ENCODE measurements at places on chromosomes 3 and 15.

DNA sequence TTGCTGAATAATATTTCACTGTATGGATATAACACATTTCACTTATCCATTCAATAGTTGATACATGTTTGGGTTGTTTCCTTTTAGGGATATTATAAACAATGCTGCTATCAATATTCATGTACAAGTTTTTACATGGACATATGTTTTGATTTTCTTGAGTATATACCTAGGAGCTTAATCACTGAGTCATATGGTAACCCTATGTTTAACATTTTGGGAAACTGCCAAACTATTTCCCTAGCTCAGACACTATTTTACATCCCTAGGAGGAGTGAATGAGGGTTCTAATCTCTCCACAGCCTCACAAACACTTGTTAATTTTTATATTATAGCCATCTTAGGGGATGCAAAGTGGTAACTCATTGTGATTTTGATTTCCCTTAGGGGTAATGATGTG, 66.0 kb downstream of the GPR156 start:
- no peak for DNase-seq

DNA sequence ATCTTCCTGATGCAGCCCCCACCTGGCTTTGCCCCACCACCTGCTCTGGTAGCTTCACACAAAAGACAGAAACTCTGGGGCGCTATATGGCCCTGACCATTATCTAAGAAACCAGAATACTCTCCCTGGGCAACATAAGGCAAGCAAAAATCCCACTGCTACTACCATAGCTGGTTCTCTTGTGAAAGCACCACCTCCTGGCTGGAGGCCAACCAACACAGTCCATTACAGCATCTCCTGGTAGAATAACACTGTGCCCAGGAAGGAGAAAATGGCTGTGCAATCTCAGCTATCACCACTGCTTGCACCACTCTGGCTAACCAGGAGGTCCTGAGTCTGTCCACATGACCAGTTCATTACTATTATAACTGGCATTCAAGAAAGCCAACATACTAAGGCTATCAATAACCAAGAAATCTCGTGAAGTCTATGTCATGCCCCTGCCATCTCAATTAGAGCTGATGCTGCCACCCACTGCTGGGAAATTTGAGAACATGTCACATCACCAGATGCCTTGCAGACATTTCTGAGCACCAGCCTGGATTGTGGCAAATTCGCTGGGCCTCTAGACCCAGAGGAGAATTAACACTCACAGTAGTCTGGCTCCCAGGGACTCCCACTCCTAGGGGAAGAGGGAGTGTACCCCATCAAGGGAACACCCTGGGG, 1114.8 kb downstream of the ROBO2 start:
- DNase-seq = no peak

DNA sequence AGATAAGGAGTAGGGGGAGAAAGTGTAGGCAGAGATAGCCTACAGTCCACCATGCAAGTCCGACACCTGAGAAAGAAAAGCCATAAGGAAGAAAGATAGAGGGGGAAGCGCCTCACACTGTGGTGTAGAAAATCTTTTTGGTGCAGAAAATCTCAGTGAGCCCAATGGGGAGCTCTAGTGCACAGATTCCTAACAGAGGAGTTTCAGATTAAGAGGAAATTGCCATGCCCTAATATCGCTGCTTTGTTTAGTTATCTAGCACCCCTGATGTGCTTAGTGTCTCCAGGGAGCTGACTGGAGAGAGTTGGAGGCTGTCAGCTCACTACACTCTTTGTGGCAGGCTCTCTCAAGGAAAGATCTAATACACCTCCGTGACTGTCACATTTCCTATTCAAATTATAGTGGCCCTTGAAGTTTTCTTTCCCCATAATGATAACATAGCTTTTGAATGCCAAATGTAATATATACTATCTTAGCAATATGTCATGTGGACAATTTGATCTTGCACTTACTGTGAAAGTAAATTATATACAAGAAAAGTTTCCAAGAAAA, 33.7 kb downstream of the CGGBP1 start:
- DNase-seq = no peak

DNA sequence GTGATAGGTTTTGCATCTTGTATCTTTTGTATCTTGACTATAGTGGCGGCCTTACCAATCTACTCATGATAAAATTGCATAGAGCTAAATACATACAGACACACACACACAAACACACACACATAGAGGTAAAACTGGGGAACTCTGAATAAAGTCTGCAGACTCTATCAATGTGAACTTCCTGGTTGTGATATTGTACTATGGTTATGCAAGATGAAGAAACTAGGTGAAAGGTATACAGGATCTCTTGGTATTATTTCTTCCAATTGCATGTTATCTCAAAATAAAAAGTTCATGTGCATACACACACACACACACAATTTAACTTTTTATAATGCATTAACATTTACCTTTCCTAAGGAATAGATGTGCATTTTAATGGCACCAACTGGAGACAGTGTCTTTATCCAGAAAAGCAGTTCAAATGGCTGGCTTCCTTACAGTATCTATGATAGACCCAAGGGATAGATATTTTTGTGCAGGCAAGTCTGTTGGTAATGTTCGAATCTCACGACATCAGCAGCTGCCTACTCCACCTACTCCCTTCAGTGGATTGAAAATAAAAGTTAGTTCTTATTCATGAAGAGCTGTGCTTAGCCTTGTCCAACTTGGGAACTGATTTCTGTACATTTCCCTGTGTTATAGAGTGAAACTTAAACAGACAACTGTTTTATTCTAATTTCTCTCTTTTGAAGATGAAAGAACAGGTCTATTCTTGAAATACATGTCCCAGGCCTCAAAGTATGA, 46.9 kb upstream of the SPRED1 start:
- DNase-seq = no peak

- DNase-seq = peak; percentile 59
Observed at GRCh38 chr3:149085828-149086231, 503 bp downstream of the HLTF start.

- no peak for DNase-seq
Observed at GRCh38 chr15:63573533-63573932, 23.7 kb upstream of the FBXL22 start.

- DNase-seq = no peak
Observed at GRCh38 chr3:112456147-112456546, 43.1 kb downstream of the BTLA start.

DNA sequence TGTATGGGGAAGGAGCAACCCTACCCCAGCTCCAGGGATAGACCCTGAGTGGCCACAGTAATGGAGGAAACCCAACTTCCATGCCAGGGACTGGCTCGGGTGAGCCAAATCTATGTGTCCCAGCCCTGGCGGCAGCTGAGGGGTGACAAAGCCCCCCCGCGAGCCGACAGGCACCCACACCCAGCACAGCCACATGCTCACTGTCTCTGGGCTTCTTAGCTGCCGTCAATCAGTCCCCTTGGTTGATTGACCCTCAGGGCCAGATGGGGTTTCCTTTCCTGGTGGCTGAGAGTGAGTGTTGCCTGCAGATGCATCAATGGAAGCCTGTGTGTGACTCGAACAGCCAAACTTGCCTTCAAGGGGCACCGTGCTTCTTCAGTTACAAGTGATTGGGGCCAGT, 2.1 kb upstream of the OCA2 start:
- no peak for DNase-seq

DNA sequence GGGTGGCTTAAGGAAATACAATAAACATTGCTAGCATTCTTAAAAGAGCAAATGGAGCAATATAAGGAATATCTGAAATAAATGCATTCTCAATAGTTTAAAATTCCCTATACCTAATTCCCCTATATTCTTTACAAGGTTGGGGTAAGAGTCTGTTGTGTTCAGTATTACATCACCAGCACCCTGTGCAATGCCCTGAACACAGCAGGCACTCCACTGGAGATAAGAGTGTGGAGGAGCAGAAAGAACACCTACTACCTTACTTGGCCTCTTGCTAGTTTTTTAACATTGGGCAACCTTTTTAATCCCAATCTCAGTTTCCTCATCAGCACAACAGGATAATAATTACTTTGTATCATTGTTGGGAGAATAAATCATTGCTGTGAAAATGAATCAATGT, 140.2 kb upstream of the PLXND1 start:
- DNase-seq = no peak

- DNase-seq = no peak
Observed at GRCh38 chr15:61339516-61339915, 110.4 kb upstream of the RORA start.

GRCh38 chr3:46711305-46711704, 6.4 kb downstream of the PRSS50 start:
- no peak for DNase-seq

DNA sequence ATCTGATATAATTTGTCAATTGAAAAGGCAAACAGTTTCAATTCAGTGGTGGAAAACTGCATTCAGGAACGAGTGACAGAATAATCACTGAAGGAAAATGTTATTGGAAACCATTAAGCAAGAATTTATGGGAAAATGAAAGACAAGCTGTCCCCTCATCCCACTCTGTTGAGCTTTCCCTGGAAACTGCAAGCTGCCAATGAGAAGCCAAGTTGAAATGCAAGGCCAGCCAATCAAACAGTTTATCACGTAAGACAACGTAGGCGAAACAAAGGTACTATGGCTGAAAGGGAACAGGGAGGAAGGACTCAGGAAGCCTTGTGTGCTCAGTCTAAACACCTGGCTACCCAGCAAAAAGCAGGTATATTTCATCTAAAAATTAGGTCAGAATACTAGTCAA, 187.9 kb upstream of the ATP10A start:
- DNase-seq = peak; percentile 16

DNA sequence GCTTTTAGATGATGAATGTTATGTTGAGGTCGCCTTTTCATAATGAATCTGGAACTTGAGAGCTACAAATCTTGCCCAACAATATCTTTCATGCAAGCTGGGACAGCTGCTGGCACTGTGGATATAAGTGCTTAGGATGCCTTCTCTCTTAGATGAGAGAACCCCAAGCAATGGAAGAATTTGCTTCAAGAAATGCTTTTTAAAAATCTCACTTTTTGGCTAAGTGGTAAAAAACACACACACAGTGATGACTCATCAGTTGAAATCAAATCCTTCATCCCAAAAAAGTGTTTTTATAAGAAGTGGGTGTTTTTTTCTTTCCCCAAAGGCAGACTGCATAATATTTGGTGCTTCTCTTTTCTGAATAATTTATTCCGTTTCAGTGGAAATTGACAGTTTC, 38.4 kb upstream of the GALNT15 start:
- no peak for DNase-seq

- DNase-seq = no peak
Observed at GRCh38 chr3:171094411-171094810, 67.9 kb upstream of the SLC2A2 start.

GRCh38 chr3:187002915-187003314, 72.6 kb downstream of the ST6GAL1 start:
- DNase-seq = no peak

- no peak for DNase-seq
Observed at GRCh38 chr15:26595611-26596010, 177.3 kb downstream of the GABRB3 start.

DNA sequence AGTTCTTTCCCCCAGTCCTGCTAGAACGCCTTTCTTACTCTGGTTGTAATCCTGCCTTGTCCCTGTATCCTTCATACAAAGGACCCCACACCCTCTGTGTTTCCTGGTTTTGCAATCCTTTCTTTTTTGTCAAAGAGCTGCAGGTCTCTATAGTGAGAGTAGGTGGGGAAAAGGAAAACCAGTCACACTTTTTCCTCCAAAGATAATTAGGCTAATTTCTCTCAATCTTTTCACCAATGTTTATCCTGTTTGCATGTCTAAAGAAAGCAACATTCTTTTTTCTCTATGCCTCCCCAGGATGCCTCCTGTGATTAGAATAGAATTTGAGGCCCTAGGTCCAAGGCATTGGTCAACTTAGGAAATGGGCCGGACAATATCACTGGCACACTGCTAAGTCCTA, 25.4 kb downstream of the SEMA6D start:
- DNase-seq = no peak

- no peak for DNase-seq
Observed at GRCh38 chr3:10074666-10075065, 33.4 kb downstream of the FANCD2OS start.

DNA sequence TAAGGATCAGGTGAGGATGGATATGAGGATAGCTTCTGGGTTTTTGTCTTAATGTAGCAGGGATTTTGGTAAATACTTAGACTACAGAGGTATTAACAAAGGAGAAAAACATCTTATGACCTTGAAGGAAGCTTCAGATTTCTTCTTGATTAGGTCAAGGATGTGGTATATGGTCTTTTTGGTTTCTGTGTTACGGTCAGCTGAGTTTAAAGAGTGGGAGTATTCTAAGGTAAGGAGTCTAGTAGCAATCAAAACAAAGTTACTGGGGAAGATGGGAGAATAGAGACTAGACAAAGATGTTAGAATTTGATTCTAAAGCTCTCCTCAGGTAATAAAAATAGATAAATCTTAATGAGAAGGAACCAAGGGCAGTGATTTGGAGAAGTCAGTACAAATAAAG, 6.2 kb downstream of the HMG20A start:
- no peak for DNase-seq

GRCh38 chr3:73136941-73137340, 75.5 kb downstream of the EBLN2 start:
- DNase-seq = peak; percentile 3

GRCh38 chr15:44694416-44694815, 16.7 kb downstream of the PATL2 start:
- no peak for DNase-seq

DNA sequence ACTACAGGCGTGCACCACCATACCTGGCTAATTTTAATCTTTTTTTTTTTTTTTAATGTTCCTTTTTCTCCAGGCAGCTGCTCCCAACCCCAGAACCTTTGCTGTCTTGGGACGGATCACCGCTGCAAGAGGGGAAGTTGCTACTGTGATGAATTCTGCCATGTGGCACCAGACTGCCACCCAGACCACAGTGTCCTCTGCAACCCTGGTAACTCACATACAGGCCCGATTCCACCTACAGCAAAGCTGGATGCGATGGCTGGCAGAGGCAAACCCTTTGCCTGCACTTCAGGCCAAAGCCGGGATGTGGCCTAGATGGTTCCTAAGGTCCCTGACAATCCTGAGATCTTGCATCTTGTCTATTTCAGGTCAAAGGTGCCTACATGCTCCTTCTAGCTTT, 12.7 kb upstream of the MUC20 start:
- DNase-seq = no peak

DNA sequence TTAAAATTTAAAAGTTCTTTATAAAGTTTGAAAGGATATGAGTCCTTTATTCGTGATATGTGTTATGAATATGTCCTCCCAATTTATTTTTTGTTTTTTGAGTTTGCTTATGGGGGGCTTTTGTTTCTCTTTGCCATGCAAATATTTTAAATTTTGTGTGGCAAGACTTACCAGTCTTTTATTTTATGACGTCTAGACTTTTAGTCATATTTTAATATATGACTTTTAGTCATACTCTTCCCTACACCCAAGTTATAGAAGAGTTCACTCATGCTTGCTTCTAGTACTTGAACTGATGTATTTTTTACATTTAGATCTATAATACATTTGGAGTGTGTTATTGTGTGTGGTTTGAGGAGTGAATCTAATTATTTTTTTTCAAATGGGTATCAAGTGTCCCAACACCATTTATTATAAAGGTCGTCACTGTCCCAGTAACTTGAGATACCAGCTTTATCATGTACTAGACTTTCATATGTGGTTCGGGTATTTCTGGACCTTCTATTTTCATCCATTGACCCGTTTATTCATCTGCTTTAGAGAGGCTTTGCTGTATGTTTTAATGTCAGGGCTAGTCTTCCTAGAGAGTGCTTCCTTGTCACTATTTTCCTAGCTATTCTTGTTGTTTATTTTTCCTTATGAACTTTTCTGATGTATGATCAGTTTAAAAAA, 755 bp downstream of the PARP15 start:
- no peak for DNase-seq

GRCh38 chr3:118036215-118036614, 998.4 kb downstream of the IGSF11 start:
- no peak for DNase-seq

- no peak for DNase-seq
Observed at GRCh38 chr15:78977091-78977571, 32.3 kb upstream of the CTSH start.

- no peak for DNase-seq
Observed at GRCh38 chr3:65946438-65946837, 92.3 kb downstream of the MAGI1 start.

Measured in NCI-H1092 treated with DMSO at 0.1 percent for 48 hours (cell line).